GM23338 (cell line): ENCODE measurements at places on chromosomes 1 and 21. TPM values are rescaled to one million over a fixed set of nuclear protein-coding genes. Genes with fewer than 3 reads are reported as not detected.

The TMEM200B gene
- 8.7 TPM in 2 replicates for total RNA-seq

GRCh38 chr1:211478801-211479578, 13.0 kb downstream of the RD3 start:
- peak; percentile 36 for DNase-seq

The HTR1D gene
- total RNA-seq, result 4.1 and 4.7 TPM in 2 replicates

The MMEL1 gene
- total RNA-seq, result 0.43 and 0.90 TPM in 2 replicates

GRCh38 chr21:29250636-29251035, 48.1 kb upstream of the BACH1 start:
- no peak for DNase-seq

The AHCTF1 gene
- total RNA-seq, result 47.7 and 49.8 TPM in 2 replicates

DNA sequence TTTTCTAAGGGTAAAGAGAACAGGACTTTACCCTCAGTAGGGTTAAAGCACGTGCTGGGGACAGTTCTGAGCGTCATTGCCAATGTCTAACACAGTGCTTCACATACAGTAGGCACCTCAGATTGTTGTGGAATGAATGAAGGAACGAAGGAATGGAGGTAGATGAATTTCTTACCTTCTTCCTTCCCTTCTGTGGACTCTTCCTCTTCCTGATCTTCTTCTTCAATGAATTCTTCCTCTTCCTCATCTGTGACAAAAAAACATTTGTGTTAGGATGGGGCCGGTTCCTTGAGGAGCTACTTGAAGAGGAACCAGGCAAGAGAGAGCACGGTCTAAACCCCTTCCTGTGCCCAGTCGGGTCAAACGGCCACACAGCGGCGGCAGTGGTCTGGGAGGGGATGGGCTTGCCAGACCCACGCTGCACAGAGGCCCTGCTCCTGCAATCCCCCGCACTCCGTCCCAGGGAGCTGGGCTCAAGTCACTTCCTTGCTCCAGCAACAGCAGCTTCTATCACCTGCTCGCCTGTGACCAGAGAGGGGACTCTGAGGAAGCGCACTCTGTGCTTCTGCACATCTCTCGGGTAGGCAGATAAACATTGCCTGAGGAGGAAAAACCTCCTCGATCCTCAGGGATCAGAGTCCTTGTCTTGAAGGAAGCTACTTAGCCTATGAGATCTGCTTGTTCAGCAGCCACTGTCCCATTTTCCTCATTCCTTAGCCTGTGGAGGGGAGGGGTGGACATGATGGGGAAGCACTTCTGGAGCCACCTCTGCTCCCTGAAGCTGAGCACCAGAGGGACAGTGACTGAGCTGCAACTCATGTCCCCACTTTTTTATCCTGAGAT, 8.0 kb upstream of the SLC30A2 start:
- peak; percentile 32 for DNase-seq

The ZMPSTE24 gene
- 51.2 and 76.0 TPM in 2 replicates for total RNA-seq

DNA sequence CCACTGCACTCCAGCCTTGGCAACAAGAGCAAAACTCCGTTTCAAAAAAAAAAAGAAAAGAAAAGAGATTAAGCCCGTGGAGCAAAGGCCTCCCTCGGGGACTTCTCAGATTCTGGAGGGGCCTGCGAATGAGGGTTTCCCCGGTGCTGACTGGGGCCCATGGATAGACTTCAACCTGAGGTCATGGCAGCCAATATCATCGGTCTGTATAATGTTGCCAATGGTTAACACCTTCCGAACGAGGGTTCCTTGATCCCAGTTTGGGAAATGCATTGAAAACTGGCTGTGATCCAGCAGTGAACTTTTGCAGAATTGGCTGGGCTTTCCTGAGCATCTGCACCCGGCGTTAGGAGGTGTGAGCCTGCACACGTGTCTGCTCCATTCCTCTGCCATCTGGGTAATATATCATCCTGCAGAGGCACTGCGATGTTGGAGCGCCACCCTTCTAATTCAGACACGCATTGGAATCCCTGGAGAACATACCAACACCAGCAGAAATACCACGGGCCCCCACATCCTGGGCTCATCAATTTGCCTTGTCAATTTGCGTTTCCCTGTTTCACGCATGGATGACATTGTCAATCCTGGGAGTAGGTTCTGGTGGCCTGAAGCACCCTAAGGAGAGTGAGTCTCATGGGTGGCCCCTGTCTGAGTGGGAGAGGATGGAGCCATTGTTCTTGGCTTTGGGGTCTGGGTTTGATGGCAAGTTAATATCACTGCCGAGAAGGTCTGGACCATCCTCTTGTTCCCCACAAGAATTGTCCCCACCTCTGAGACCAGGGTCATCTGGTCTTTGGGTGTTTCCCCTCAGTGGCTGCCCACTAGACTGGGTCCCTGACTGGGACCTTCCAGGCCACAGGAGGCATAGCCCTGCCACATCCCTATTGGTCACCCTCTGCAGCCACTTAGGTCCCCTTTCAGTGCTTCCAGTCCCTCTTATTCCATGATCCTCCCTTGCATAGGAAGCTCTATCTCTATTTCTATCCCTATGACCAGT, 441.0 kb downstream of the PTPRU start:
- DNase-seq, result no peak

DNA sequence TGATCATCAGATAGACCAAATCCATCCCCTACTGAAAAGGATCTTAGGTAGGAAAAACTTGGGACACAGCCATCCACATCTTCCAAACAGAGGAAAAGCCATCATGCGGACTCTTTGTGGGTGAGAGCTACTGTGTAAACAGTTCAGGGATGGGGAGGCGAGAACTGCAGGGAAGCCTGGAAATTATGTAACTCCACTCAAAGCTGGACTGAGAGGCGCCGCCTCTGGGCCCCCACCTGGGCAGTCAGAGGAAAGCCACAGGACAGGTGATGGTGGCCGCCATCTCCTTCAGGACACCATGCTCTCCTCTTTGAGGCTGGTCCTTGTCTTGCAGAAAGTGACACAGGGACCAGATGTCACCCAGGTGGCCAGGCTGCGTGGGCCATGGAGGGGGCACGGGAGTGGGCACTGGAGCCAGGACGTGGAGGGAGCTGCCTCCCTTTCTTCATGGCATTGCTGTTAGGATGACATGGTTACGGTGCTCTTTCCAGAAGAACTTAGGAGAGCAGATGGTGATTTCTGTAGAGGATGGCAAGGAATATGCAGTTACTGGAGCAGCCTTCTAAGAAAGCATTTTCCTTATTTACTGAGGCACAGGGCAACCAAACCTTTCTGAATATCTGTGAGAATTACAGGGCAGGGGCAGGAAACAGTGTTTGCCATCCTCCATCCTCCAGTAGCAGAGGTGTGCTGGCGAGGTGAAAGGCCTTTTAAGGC, 32.0 kb upstream of the TDRD10 start:
- DNase-seq, result no peak

The SLAMF7 gene
- not detected in 2 replicates for total RNA-seq

The SLC9A1 gene
- 22.3 and 23.3 TPM in 2 replicates for total RNA-seq

GRCh38 chr21:27648560-27648959, 681.7 kb upstream of the ADAMTS5 start:
- no peak for DNase-seq

DNA sequence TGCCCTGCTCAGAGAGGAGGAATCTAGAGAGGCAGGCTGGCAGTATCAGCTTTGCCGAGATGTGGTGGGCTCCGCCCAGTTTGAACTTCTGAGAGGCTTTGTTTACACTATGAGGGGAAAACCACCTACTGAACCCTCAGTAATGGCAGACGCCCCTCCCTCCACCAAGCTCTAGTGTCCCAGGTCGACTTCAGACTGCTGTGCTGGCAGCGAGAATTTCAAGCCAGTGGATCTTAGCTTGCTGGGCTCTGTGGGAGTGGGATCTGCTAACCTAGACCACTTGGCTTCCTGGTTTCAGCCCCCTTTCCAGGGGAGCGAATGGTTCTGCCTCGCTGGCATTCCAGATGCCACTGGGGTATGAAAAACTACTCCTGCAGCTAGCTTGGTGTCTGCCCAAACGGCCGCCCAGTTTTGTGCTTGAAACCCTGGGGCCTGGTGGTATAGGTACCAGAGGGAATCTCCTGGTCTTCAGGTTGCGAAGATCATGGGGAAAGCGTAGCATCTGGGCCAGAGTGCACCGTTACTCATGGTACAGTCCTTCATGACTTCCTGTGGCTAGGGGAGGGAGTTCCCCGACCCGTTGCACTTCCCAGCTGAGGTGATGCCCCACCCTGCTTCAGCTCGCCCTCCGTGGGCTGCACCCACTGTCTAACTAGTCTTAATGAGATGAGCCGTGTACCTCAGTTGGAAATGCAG, 43.6 kb downstream of the C21orf91 start:
- DNase-seq, result no peak
